ENCODE measurements at places on chromosomes 3 and 15. TPM values are rescaled to one million over a fixed set of nuclear protein-coding genes. Genes with fewer than 3 reads are reported as not detected.
A peak's percentile ranks its signal among the peaks of the same experiment; 100 is the strongest.

The GOLGA8R gene
- 2.8 TPM for total RNA-seq

The SLC22A13 gene
- total RNA-seq = 0.17 TPM

The NLGN1 gene
- total RNA-seq = 16.8 TPM

The IL17RB gene
- total RNA-seq = 0.52 TPM

The PLA2G4D gene
- total RNA-seq = not detected

The SPSB4 gene
- total RNA-seq = 2.4 TPM

The FSD2 gene
- not detected for total RNA-seq

The CASR gene
- total RNA-seq = not detected

The ZDHHC23 gene
- total RNA-seq = 5.2 TPM

The THPO gene
- total RNA-seq = 0.45 TPM

The XCR1 gene
- total RNA-seq = not detected

DNA sequence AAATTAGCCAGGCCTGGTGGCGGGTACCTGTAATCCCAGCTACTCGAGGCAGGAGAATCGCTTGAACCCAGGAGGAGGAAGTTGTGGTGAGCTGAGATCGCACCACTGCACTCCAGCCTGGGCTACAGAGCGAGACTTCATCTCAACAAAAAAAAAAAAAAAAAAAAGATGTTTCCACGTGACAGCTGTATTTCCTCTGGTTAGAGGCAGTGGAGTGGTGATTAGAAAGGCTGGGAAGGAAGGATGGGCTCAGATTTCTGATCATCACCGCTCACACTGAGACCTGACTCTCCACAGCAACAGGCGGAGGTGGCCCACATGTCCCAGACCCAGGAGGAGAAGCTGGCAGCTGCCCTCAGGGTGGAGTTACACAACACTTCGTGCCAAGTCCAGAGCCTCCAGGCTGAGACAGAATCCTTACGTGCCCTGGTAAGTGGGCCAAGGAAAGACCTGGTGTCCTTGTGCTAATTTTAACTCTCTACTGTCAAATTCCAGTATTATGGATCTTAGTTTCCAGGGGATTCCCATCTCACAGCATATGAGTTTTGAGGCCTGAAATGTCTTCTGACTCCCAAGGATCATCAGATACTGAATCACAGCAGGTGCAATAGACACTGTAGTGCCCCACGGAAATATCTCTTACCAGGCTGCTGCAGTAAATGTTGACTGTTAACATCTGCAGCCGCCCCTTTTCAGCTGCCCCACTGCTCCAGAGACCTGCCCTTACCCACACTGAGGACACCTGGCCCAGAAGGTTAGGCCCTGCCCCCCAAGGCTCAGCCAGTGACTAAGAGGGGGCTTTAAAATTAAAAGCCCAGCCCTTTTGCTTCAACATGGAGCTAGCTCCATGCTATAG lies 66.9 kb downstream of the BFSP2 start:
- H3K4me1 ChIP-seq = no peaks in the 10 kb centered on the region
- no peaks in the 10 kb centered on the region for H3K36me3 ChIP-seq
- H3K27me3 ChIP-seq = no peaks in the 10 kb centered on the region
- DNase-seq = no peak
- H3K4me3 ChIP-seq = no peak overlapping the region

DNA sequence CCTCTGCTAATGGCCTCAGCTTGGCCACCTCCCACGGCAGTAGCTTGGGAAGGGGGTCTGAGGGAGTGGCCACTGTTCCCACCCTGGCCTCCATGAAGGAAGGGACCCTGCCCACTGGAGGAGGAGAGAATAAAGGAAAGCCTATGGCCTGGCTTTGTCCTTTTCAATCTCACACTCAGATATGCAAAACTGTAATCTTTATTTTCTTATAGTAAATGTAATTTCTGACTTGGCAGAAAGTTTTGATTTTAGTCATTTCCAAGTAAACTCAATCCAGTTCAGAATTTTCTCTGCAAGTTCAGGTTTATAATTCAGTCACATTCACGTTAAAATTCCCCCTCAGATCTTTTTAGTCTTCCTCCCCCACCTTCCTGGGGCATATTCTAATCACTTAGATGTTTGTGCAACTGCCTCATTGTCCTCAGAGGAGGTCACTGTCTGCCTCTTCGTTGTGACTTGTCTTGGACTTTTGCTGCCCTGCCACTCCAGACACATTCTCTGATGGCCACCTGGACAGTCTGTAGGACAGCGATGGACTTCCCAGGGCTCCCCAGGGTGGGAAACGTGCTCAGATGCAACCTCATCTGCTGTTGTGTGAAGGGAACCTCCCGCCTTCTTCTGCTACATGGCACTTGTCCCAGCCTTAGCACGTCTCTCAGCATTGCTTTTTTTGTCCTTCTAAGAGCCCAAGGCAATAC lies 222.8 kb upstream of the TBL1XR1 start:
- peaks cover 5% of the 10 kb centered on the region for H3K4me1 ChIP-seq
- H3K4me3 ChIP-seq = no peak overlapping the region
- no peak for DNase-seq
- no peak overlapping the region for H3K27ac ChIP-seq
- no peaks in the 10 kb centered on the region for H3K36me3 ChIP-seq

GRCh38 chr3:30493911-30494311 lies 112.5 kb upstream of the TGFBR2 start:
- DNase-seq = no peak
- peaks cover 69% of the 10 kb centered on the region for H3K4me1 ChIP-seq
- no peaks in the 10 kb centered on the region for H3K36me3 ChIP-seq

GRCh38 chr15:67852418-67852817 lies 12.6 kb upstream of the RNU6-1 start:
- no peak overlapping the region for H3K4me3 ChIP-seq
- no peak overlapping the region for H3K27ac ChIP-seq
- DNase-seq = no peak

DNA sequence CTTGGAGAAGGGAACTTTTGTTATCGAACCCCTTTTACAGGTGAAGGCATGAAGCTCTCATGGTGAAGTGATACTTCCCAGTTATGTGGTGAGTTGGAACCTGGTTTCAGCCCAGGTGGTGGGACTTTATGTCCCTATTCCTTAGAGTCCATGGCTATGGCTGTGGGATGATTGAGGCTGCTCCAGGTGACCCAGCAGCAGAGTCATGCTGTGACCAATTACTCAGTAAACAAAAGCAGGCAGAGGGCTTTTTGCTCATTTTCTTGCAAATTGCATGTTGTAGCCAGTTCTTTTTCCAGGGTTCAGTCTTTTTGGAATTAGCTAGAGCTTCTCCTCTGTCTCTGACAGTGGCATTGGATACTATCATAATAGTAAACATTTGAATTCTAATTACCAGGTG lies 70.7 kb downstream of the CACNA2D3 start:
- H3K4me1 ChIP-seq = no peaks in the 10 kb centered on the region
- DNase-seq = no peak
- H3K36me3 ChIP-seq = no peaks in the 10 kb centered on the region
- no peak overlapping the region for H3K27ac ChIP-seq
- no peak overlapping the region for H3K4me3 ChIP-seq

- H3K4me1 ChIP-seq = peaks cover 4% of the 10 kb centered on the region
- DNase-seq = no peak
- no peaks in the 10 kb centered on the region for H3K27me3 ChIP-seq
- no peak overlapping the region for H3K4me3 ChIP-seq
Measured at GRCh38 chr3:78645628-78646310, 1122.0 kb downstream of the ROBO1 start.

DNA sequence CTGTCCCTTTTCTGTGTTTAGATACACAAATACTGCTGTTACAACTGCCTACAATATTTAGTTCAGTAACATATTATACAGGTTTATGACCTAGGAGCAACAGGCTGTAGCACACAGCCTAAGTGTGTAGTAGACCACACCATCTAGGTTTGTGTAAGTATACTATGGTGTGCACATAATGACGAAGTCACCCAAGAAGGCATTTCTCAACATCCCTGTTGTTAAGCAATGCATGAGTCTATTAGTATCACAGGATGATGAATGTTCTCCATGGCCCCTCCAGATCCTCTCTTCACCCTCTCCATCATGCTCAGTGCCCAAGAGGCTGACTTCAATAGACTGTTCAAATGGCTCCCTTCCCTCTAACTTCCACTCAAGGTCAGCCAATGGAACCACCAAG lies 14.6 kb upstream of the SEC62 start:
- no peak overlapping the region for H3K27ac ChIP-seq
- H3K4me3 ChIP-seq = no peak overlapping the region
- no peaks in the 10 kb centered on the region for H3K36me3 ChIP-seq

GRCh38 chr3:16253601-16254000 lies 11.1 kb downstream of the DPH3 start:
- H3K4me1 ChIP-seq = peaks cover 9% of the 10 kb centered on the region
- DNase-seq = no peak
- H3K27me3 ChIP-seq = no peaks in the 10 kb centered on the region
- H3K4me3 ChIP-seq = no peak overlapping the region
- peaks cover 5% of the 10 kb centered on the region for H3K36me3 ChIP-seq

- no peak overlapping the region for H3K27ac ChIP-seq
- H3K4me3 ChIP-seq = no peak overlapping the region
- H3K27me3 ChIP-seq = no peaks in the 10 kb centered on the region
- H3K36me3 ChIP-seq = peaks cover 42% of the 10 kb centered on the region
Measured at GRCh38 chr3:44918087-44918486, 43.7 kb downstream of the TGM4 start.

DNA sequence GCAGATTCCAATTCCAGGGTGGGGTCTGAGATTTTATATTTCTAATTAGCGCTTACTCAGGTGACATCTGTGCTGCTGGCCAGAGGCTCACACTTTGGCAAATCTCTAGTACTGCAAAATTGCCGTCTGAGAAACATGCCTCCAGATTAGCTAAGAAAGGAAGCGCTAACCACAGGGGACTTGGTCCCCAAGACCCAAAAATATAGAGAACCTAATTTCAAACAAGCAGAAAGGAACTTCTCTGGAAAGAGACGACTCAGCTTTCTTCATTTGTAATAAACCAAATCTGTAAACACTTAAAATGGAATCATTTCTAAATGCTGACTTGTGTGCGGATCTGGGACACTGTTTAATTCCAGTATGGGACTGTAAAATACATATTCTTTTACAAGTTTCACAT lies 55.7 kb downstream of the B3GNT5 start:
- H3K27me3 ChIP-seq = no peaks in the 10 kb centered on the region
- H3K36me3 ChIP-seq = no peaks in the 10 kb centered on the region
- H3K4me1 ChIP-seq = no peaks in the 10 kb centered on the region
- H3K4me3 ChIP-seq = no peak overlapping the region
- H3K27ac ChIP-seq = no peak overlapping the region

DNA sequence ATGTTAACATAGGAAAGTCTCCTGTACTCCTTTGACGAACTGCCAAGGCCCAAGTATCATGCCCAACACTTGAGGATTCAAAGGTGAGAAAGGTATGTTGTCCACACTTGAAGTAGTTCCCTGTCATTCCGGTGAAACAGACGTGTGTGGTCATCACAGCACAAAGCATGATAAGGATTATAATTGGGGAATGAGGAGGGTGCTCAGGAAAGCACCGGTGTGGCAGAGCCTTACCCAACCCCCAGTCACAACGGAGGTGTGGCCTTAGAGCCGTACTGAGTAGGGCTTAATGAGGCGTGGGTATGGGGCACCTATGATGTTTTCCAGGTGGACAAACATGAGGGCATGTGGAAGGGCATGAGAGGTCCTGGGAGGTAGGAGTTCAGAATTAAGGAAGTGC lies 203.0 kb upstream of the NR2E3 start:
- H3K4me3 ChIP-seq = no peak overlapping the region

GRCh38 chr3:16883057-16883722 lies 1.6 kb upstream of the PLCL2 start:
- peak overlapping the region; percentile 85 for H3K27ac ChIP-seq
- H3K36me3 ChIP-seq = no peaks in the 10 kb centered on the region
- no peak for DNase-seq
- peaks cover 14% of the 10 kb centered on the region for H3K4me1 ChIP-seq

DNA sequence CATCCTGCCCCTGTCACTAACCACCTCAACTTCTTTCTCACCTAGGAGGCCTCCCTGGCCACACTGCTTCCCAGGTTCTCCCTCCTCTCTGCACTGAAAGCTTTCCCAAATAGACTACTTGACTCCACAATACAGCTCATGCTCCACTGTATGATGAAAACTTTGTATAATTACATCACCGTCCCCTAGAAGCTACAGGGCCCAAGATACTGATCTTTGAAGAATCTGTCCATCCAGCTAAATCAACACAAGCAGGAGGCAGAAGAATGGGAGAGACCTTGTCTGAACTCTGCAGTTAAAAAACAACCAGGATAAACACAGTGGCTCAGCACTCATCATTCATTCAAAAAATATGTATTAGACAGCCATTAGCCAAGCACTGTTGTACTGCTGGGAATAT lies 26.4 kb upstream of the RPS17 start:
- no peak for DNase-seq
- H3K27me3 ChIP-seq = no peaks in the 10 kb centered on the region
- H3K4me3 ChIP-seq = no peak overlapping the region
- H3K27ac ChIP-seq = no peak overlapping the region
- no peaks in the 10 kb centered on the region for H3K36me3 ChIP-seq

- no peak overlapping the region for H3K4me3 ChIP-seq
- H3K27ac ChIP-seq = no peak overlapping the region
- peaks cover 5% of the 10 kb centered on the region for H3K4me1 ChIP-seq
Measured at GRCh38 chr3:69499422-69499821, 113.5 kb upstream of the FRMD4B start.

DNA sequence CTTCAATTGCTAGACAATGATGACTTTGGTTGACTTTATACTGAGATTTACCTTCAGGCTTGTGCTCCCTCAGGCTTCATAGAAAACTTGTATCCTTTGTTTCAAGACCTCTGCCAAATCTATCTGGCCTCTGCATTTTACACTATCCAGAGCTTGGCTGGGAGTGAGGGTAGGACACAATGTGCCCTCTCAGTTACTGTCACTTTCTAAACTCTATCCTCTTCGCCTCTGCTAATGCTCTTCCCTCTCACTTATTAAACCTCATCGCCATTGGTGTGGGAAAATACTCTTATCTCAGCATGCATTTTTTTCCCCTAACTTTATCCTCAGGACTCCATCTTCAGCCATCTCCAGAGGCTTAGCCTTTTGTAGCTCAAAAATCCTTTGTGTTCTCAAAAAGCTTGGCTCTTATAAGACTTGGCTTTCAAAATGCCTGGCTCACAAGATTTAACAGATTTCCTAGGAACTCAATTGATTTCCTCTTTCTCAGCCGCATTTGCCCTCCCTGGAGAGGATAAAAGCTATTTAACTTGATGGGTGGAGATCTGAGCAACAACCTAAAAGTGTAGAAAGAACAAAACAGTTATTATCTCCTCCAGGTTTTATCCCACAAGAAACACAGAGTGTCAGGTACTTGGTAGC lies 28.3 kb downstream of the SUCNR1 start:
- H3K36me3 ChIP-seq = no peaks in the 10 kb centered on the region
- no peak for DNase-seq
- H3K4me3 ChIP-seq = no peak overlapping the region
- peaks cover 44% of the 10 kb centered on the region for H3K4me1 ChIP-seq
- peak overlapping the region; percentile 58 for H3K27ac ChIP-seq

DNA sequence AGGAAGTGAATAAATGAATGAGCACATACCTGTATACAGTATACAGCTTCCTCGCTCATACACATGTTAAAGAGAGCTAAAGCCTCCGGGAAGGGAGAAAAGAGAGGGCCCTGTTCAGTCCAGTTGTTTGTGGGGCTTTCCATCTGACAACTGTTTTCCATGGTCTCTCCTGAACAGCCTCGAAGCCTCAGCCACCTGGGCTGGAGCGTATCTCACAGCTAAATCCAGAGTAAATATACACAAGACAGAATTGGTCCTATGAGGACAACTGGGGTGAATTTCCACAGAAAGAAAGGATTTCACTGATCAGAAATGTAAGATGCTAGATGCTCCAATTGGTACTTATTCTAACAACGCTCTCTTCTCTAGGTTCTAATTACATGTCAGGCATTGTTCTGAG lies 103.5 kb downstream of the LIPC start:
- H3K27ac ChIP-seq = no peak overlapping the region
- no peak overlapping the region for H3K4me3 ChIP-seq
- H3K27me3 ChIP-seq = no peaks in the 10 kb centered on the region
- no peaks in the 10 kb centered on the region for H3K36me3 ChIP-seq

Data from esophagus muscularis mucosa (tissue), 4 donors.